ENCODE measurements at places on chromosomes 6 and 20. TPM values are rescaled to one million over a fixed set of nuclear protein-coding genes. Genes with fewer than 3 reads are reported as not detected.

DPPA5 gene
- not detected for polyA plus RNA-seq

NKAPL gene
- polyA plus RNA-seq = 3.5 TPM

ATRN gene
- 9.9 TPM for polyA plus RNA-seq

SLC32A1 gene
- not detected for polyA plus RNA-seq

AGER gene
- 1.4 TPM for polyA plus RNA-seq

MROH8 gene
- polyA plus RNA-seq = 1.0 TPM

PLCB4 gene
- polyA plus RNA-seq = 3.5 TPM

TULP4 gene
- 21.5 TPM for polyA plus RNA-seq

CALHM6 gene
- polyA plus RNA-seq = 1.7 TPM

GHRH gene
- not detected for polyA plus RNA-seq

SCAND1 gene
- 133 TPM for polyA plus RNA-seq

SCRT2 gene
- polyA plus RNA-seq = not detected

LAMA5 gene
- 4.3 TPM for polyA plus RNA-seq

- H3K27me3 ChIP-seq = no peaks in the 10 kb centered on the region
- no peak overlapping the region for H3K27ac ChIP-seq
- no peak for DNase-seq
- H3K4me3 ChIP-seq = no peak overlapping the region
- H3K36me3 ChIP-seq = no peaks in the 10 kb centered on the region
- peaks cover 8% of the 10 kb centered on the region for H3K4me1 ChIP-seq
Measured at GRCh38 chr6:139647016-139647415, 272.6 kb upstream of the CITED2 start.

DNA sequence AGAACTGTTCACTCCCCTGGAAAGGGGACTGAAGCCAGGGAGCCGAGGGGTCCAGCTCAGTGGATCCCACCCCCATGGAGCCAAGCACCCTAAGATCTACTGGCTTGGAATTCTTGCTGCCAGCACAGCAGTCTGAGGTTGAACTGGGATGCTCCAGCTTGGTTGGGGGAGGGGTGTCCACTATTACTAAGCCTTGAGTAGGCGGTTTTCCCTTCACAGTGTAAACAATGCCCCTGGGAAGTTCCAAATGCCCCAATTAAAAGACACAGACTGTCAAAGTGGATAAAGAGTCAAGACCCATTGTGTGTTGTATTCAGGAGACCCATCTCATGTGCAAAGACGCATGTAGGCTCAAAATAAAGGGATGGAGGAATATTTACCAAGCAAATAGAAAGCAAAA, 150.2 kb downstream of the LPA start:
- no peak overlapping the region for H3K4me3 ChIP-seq
- H3K36me3 ChIP-seq = no peaks in the 10 kb centered on the region
- H3K27me3 ChIP-seq = no peaks in the 10 kb centered on the region
- peak; percentile 24 for DNase-seq

DNA sequence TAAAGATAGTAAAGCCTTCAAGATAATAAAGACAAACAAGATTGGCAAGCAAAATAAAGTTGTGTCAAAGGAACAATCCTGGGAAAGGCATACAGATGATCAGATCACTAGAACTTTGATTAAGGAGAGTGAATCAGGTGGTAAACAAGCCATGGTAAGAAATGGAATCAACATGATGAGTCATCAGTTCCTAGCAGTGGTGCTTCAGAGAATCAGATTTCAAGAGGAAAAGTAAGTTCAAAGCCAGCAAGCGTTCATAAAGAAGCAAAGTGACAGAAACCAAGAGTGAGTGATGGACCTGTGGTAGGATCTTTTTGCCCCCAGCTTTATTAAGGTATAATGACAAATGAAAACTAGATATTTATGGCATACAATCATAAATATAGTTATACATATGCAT, 340.4 kb downstream of the TPBG start:
- peak; percentile 40 for DNase-seq
- no peaks in the 10 kb centered on the region for H3K36me3 ChIP-seq
- no peak overlapping the region for H3K4me3 ChIP-seq
- H3K4me1 ChIP-seq = no peaks in the 10 kb centered on the region
- no peaks in the 10 kb centered on the region for H3K27me3 ChIP-seq

- peaks cover 12% of the 10 kb centered on the region for H3K4me1 ChIP-seq
- no peak overlapping the region for H3K4me3 ChIP-seq
- H3K27me3 ChIP-seq = no peaks in the 10 kb centered on the region
- H3K27ac ChIP-seq = peak overlapping the region; percentile 57
Measured at GRCh38 chr6:157089258-157089657, 234.1 kb downstream of the TMEM242 start.

- H3K27ac ChIP-seq = no peak overlapping the region
- no peak overlapping the region for H3K4me3 ChIP-seq
- H3K36me3 ChIP-seq = no peaks in the 10 kb centered on the region
- H3K4me1 ChIP-seq = peaks cover 26% of the 10 kb centered on the region
- H3K27me3 ChIP-seq = no peaks in the 10 kb centered on the region
Measured at GRCh38 chr6:144722154-144722737, 437.1 kb downstream of the UTRN start.

- no peaks in the 10 kb centered on the region for H3K27me3 ChIP-seq
- no peak overlapping the region for H3K4me3 ChIP-seq
- H3K36me3 ChIP-seq = no peaks in the 10 kb centered on the region
- H3K27ac ChIP-seq = no peak overlapping the region
- no peaks in the 10 kb centered on the region for H3K4me1 ChIP-seq
Measured at GRCh38 chr6:137121401-137121997, 51.9 kb downstream of the IL22RA2 start.

DNA sequence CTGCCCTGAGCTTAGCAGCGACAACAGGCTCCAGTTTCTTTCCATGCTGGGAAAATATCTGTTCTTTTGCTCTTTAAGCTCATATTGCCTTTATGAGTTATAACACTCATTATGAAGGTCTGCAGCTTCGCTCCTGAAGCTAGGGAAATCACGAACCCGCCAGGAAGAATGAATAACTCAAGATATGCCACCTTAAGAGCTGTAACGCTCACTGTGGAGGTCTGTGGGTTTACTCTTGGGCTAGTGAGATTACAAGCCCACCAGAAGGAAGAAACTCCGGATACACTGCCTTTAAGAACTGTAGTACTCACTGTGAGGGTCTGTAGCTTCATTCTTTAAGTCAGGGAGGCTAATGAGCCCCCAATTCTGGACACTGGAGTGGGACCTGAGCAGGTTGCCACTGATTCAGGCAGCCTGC, 3.0 kb upstream of the SSR1 start:
- H3K27ac ChIP-seq = no peak overlapping the region
- peaks cover 11% of the 10 kb centered on the region for H3K4me1 ChIP-seq
- H3K36me3 ChIP-seq = no peaks in the 10 kb centered on the region
- no peak overlapping the region for H3K4me3 ChIP-seq
- H3K27me3 ChIP-seq = no peaks in the 10 kb centered on the region

- no peak overlapping the region for H3K4me3 ChIP-seq
- no peak for DNase-seq
- H3K36me3 ChIP-seq = no peaks in the 10 kb centered on the region
- no peak overlapping the region for H3K27ac ChIP-seq
- H3K4me1 ChIP-seq = peaks cover 18% of the 10 kb centered on the region
- no peaks in the 10 kb centered on the region for H3K27me3 ChIP-seq
Measured at GRCh38 chr6:45633272-45633908, 255.7 kb upstream of the SUPT3H start.

- no peak overlapping the region for H3K4me3 ChIP-seq
- H3K36me3 ChIP-seq = no peaks in the 10 kb centered on the region
- H3K27me3 ChIP-seq = no peaks in the 10 kb centered on the region
- peaks cover 9% of the 10 kb centered on the region for H3K4me1 ChIP-seq
Measured at GRCh38 chr20:7199861-7200260, 432.4 kb downstream of the BMP2 start.

- H3K27me3 ChIP-seq = 0 out of 2 replicates have a peak, but pooled peaks cover 3% of the 10 kb centered on the region
- H3K4me3 ChIP-seq = no peak overlapping the region
- H3K36me3 ChIP-seq = no peaks in the 10 kb centered on the region
- no peak for DNase-seq
Measured at GRCh38 chr20:60967431-60968316, 284.4 kb upstream of the CDH4 start.

GRCh38 chr6:5151955-5152401, 66.8 kb downstream of the PPP1R3G start:
- H3K27ac ChIP-seq = peak overlapping the region; percentile 93
- peak overlapping the region; percentile 56 for H3K4me3 ChIP-seq
- H3K27me3 ChIP-seq = no peaks in the 10 kb centered on the region
- H3K36me3 ChIP-seq = no peaks in the 10 kb centered on the region
- H3K4me1 ChIP-seq = peaks cover 22% of the 10 kb centered on the region

DNA sequence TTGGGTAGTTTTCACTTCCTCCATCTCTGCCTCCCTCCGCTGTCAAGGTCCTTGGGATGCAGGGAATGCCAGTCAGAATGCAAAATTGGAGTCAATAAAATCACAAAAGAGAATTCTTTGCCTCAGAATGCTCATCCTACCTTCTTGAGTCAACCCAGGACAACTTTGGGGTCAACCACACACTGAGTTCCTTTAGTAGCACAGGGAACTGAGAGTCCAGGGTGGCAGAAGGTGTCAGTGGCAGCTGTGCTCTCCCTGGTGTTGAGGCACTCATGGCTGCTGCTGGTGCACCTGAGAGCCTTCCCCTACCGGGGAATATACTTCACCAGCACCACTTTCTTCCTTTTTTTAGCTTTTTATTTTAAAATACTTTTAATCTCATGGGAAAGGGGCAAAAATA, 829 bp upstream of the NOTCH4 start:
- no peak for DNase-seq
- H3K36me3 ChIP-seq = no peaks in the 10 kb centered on the region
- H3K27ac ChIP-seq = no peak overlapping the region
- H3K4me1 ChIP-seq = no peaks in the 10 kb centered on the region

DNA sequence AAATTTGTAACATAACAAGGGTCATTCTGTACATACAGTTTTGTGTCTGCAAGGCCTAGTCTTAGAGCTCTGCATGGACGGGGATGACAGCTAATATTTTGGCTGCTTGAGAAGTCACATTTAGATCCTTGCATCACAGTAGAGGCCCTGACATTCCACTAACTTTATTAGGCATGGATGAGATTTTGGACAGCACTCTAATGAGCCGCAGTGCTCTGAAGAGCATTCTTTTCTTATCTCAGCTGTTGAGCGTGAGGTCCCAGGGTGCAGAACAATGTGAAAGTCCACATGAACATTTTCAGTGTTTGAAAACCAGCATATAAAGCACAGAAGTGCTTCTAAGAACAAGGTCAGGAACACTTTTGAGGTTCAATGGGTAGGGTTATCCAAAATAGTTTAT, 58.9 kb downstream of the IPCEF1 start:
- H3K27ac ChIP-seq = no peak overlapping the region
- H3K4me1 ChIP-seq = peaks cover 22% of the 10 kb centered on the region
- no peak overlapping the region for H3K4me3 ChIP-seq
- peak; percentile 16 for DNase-seq
- H3K36me3 ChIP-seq = no peaks in the 10 kb centered on the region
- no peaks in the 10 kb centered on the region for H3K27me3 ChIP-seq

DNA sequence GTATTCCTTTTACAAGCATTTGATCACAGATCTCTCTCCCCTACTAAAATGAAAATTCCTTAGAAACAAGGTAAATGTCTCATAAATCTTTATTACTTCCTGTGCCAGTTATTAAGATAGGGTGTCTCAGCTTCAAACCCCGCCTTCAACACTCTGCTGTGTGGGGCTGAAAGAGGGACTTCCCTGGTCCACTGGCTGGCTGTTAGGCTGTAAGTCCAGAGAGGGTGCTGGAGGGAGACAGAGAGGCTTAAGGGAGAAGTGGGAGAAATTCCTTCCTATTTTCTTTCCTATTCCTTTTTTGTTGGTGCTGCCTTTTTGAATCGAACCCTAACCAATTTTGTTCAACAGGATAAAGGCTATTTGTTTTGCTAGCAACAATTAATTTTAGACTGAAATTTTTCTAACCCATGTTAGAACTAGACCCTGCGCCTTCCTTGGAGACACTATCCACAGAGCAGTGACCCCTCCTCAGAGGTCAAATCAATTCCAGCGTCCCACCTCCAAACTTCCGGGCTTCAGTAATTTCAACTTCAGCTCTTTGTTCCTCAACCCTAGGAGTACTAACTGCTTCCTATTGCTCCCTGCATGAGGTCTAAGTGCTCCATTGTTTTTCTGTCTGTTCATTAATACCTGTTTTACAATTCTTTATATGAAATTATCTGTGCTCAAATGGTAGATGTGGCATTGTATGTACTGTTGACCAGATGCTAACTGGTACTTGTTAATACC, 207.5 kb upstream of the OPRM1 start:
- H3K4me3 ChIP-seq = no peak overlapping the region
- no peak for DNase-seq
- no peaks in the 10 kb centered on the region for H3K36me3 ChIP-seq
- H3K27me3 ChIP-seq = no peaks in the 10 kb centered on the region
- no peaks in the 10 kb centered on the region for H3K4me1 ChIP-seq
- H3K27ac ChIP-seq = no peak overlapping the region

- H3K4me1 ChIP-seq = no peaks in the 10 kb centered on the region
- no peak overlapping the region for H3K4me3 ChIP-seq
- no peak for DNase-seq
- no peaks in the 10 kb centered on the region for H3K27me3 ChIP-seq
- no peaks in the 10 kb centered on the region for H3K36me3 ChIP-seq
Measured at GRCh38 chr6:126102358-126102757, 116.0 kb downstream of the TRMT11 start.

GRCh38 chr6:159943968-159944598, 24.8 kb upstream of the IGF2R start:
- 0 out of 2 replicates have a peak, but pooled peaks cover 8% of the 10 kb centered on the region for H3K4me1 ChIP-seq
- DNase-seq = no peak
- H3K27ac ChIP-seq = no peak overlapping the region
- no peak overlapping the region for H3K4me3 ChIP-seq
- H3K27me3 ChIP-seq = peaks cover 4% of the 10 kb centered on the region
- H3K36me3 ChIP-seq = no peaks in the 10 kb centered on the region
